Frontal cortex (tissue), 4 donors: ENCODE measurements at places on chromosomes 6 and 20.

DNA sequence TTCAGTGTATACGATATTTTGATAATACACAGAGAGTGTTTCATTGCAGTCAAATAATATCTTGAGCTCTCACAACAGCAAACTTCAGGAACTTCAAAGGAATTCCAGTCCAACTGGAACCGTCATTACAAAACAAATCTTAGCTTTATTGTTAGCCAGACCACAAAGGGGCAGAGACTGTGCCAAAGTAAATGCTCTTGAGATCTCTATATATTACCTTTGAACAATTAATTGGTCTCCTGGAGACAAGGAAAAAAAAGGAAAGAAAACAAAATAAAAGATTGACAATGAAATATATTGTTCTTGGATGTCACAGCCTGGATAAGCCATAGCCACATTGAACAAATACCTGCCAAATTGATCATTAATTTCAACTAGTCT, 70.0 kb downstream of the FOXC1 start:
- no peak for DNase-seq

DNA sequence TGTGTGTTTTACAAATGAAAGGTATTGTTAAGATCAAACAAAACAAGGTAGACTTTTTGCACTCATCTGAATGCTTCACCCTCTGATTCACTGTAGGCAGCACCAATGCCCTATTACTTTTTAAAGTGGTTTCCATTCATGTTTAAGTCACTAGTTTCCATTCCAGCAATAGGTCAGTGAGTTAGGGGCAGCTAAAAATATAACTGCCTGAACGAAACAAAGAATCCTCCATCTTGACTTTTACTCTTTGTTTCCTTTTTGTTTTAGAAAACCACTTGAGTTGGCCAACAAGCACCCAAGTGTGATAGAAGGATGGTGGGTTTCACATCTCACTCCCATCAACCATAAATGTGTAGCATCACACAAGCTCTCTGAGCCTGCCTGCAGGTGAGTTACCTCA, 25.5 kb downstream of the CLIC5 start:
- no peak for DNase-seq

- DNase-seq: no peak
These were observed 65.8 kb upstream of the SLC22A1 start for GRCh38 chr6:160055813-160056212.

DNA sequence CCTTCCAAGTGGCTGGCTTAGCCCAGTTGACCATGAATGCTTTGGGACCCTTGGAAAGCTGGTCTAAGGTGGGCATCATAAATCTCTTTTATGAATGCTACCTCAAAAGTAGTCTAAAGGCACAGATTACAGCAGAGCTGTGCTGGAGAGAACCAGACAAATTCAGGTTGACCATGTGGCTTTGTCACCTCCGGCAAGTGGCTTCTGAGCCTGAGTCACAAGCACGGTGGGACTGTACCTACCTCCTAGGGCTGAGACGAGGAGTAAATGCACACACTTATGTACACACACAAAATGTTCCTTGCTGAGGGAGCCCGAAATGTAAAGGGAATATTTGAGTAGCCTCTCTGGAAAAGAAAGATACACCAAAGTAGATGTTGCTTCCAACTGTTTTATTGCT, 155.9 kb downstream of the NFATC2 start:
- DNase-seq: no peak

DNA sequence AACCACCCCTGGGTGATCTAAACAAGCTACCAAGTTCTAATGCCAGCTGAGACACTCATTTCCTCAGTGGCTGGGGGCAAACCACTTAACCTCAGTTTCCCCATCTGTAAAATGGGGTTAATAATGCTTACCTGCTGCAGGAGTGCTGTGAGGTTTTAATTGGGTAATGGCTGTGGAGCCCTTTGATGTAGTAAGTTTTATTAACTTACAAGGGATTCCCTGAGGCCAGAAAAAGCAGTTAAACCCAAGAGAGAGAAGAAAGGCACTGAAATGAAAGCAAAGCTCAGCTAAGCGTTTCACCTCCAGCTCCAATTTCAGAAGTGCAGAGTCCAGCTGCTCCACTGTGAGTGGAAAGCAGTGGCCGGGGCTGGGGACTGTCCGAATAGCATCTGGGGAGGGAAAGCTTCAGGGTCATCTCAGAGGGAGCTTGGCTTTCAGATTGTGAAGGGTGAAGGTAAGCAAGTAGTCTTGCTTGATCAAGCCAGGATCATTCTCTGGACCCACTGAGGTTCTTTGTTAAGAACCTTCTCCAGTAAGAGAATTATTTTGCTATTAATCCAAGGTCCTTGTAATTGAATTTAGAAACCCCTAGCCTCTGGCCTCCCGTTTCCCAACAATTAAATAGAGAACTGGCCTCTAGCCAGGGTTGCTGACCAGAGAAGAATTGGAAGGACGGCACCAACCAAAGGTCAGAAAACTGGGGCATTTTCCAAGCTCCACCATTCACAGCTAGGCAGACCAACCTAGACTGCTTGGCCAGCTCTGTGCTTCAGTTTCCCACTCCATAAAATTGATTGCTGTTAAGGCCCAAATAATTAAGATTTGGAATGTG, 20.9 kb upstream of the TCP11 start:
- no peak for DNase-seq

GRCh38 chr6:100229512-100229911, 235.2 kb downstream of the SIM1 start:
- DNase-seq: no peak

- DNase-seq: no peak
These were observed 54.9 kb downstream of the SESN1 start for GRCh38 chr6:109039795-109040194.
